ENCODE measurements at places on chromosomes 6 and 20.

DNA sequence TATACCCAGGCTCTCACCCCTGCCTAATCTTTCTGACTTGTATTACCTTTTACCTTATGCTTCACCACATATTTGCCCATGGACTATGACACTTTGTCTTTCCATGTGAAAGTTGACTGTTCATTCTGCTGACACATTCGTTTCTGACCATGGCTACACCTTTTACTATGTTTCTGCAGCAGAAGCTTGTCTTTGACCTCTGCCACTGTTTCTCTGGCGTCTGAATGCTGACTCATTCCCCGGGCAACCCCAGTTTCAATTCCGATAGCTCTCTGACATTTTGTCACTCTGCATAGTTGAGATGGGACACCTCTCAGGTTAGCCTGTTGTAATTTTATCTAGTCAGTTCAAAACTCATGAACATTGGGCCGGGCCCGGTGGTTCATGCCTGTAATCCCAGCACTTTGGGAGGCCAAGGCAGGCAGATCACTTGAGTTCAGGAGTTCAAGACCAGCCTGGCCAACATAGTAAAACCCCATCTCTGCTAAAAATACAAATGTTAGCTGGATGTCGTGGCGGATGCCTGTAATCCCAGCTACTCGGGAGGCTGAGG is 50.7 kb downstream of the SLC26A8 start:
- DNase-seq, result no peak

GRCh38 chr20:31934968-31935764 is 16.7 kb downstream of the PDRG1 start:
- DNase-seq, result no peak

DNA sequence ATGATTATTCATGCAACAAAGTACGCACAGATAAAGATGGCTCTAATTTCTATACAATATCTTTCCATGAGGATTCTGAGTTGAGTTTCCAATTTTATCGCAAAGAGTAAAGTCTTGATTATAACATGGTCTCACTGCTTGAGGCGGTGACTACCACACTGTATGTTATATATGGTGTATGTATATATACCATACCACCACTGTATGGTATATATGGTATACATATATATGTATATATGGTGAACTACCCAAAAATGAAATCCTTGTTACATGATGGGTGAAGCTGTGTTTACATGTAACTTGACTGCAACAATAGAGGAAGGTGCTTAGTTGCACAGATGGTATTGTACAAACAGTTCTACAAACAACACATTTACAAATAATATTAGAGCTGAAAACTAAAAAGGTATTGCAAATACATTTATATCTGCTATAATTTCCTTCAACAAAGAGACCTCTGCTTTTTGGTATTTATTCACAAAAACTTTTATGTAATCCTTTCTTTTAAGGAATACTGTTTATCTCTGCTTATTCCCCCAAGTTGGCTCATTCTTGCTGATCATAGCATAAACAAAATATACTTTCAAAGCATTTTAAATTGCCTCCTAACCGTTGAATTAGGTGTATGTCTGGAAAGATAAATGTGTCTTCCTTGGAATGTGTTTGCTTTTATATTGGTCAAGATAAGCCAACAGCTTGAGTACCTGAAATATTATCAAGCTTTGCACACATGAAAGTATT is 77.7 kb upstream of the TPD52L1 start:
- DNase-seq, result no peak

- no peak for DNase-seq
Measured at GRCh38 chr6:69105288-69105687, 470.2 kb downstream of the ADGRB3 start.

- DNase-seq, result no peak
Measured at GRCh38 chr6:79941489-79942151, 5.7 kb downstream of the ELOVL4 start.

DNA sequence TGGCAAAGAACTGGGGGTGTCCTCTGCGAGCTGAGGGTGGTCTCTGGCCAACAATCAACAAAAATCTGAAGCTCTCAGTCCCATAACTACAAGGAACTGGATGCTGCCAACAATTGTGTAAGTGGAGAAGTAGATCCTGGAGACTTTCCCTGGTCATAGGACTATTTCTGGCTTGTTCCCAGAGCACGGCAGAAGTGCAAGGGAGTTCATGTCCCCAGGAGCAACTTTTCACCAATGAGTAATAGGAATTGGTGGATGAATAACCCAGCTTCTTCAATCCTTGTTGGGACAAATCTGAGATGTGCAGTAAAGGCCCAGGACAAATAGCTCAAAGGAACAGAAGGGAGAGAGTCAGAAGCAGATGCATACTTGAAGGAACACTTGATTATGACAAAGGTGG is 95.5 kb downstream of the QRSL1 start:
- DNase-seq, result no peak

GRCh38 chr20:3130051-3130600 is 29.5 kb downstream of the FASTKD5 start:
- DNase-seq, result no peak

- no peak for DNase-seq
Measured at GRCh38 chr20:23955896-23956295, 32.7 kb downstream of the GGTLC1 start.

GRCh38 chr6:63441266-63441956 is 121.6 kb upstream of the LGSN start:
- DNase-seq, result peak; percentile 41

DNA sequence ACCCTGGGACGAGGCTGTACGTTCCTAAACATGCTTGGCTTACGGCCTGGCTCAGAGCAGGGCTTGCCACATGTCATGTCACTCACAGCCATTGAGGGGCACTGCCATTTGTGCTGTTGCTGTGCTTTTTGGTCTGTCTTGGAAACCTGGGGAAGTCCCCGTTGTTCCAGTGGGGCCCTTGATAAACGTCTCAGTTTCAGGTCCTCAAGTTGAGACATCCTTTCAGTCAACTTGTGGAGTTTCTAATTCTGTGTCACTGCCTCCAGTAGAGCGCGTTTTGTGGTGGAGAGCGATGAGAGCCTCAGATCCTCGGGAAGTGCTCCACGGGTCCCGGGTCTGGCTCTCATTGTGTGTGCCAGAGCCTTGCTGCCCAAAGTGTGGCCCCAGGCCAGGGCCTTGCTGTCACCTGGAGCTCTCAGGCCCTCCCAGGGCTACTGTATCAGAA is 43.0 kb upstream of the CCR6 start:
- DNase-seq, result no peak

GRCh38 chr6:56840467-56841380 is 114.2 kb upstream of the BEND6 start:
- peak; percentile 51 for DNase-seq

DNA sequence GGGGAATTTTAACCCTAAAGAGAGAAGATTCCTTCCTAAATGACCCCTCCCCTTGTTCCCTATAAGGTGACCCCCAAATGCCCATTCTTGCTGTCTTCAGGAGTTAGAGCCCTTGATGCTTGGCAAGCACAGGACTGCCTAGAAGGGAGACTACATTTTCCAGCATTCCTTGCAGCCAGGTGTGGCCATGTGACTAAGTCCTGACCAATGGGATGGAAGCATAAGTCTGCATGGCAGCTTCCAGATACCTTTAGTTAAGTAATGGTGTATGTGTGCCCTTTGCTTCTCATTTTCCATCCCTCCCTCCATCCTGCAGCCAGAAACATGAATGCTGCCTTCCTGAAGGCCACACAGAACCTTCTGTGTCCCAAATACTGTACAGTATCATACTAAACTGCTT is 5.5 kb downstream of the BFSP1 start:
- DNase-seq, result no peak

DNA sequence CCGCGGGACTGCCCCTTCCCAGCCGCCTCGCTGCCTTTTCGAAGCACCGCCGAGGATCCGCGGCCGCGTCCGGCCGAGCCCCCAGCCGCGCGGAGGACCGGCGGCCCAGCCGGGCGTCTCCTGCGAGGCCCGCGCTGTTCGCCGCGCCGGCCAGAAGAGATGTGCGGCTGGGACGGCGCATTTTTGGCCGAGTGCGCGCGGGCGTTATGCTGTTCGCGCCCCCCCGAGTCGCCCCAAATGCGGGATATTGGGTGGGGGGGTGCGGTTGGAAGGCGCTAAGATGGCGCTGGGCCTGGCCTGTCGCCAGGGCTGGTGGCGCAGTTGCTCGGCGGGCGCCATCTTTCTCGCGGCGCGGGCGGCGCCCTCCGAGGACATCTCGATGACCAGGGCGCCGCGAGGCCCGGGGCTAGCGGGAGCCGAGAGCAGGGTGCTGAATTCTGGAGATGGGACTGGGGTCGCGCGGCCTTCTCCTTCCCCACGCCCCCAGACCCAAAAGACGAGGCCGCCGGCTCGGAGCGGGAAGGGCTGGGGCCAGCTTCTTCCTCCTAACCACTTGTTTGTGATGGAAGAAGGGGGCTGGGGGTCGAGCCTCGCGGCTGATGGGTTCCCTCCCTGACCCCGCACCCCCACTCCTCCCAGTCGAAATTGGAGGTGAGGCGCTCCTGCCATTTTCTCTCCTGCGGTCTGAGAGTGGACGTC is 1.5 kb downstream of the BICRAL start:
- peak; percentile 70 for DNase-seq

GRCh38 chr6:68086199-68086598 is 548.9 kb upstream of the ADGRB3 start:
- no peak for DNase-seq

GRCh38 chr20:13788167-13788834 is 3.5 kb downstream of the NDUFAF5 start:
- peak; percentile 50 for DNase-seq

DNA sequence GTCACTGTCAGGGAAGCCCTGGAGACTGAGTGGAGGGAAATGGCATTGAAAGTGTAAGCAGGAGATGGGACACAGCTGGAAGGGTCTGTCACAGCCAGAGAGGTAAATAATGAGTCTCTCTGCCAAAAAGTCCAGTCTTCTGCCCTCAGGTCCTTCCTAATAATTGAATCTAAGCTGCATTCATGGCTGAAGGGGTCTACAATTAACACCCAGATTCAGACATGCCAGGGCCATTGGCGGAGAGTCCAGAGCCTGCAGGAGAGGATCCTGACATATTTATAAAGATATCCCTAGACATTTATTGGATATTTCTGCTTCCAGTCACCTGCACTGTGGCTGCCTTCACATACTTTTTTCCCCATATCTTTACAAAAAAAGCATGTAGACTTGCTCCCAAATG is 89.0 kb downstream of the LRFN2 start:
- no peak for DNase-seq

GRCh38 chr6:447381-448165 is 56.0 kb downstream of the IRF4 start:
- no peak for DNase-seq

DNA sequence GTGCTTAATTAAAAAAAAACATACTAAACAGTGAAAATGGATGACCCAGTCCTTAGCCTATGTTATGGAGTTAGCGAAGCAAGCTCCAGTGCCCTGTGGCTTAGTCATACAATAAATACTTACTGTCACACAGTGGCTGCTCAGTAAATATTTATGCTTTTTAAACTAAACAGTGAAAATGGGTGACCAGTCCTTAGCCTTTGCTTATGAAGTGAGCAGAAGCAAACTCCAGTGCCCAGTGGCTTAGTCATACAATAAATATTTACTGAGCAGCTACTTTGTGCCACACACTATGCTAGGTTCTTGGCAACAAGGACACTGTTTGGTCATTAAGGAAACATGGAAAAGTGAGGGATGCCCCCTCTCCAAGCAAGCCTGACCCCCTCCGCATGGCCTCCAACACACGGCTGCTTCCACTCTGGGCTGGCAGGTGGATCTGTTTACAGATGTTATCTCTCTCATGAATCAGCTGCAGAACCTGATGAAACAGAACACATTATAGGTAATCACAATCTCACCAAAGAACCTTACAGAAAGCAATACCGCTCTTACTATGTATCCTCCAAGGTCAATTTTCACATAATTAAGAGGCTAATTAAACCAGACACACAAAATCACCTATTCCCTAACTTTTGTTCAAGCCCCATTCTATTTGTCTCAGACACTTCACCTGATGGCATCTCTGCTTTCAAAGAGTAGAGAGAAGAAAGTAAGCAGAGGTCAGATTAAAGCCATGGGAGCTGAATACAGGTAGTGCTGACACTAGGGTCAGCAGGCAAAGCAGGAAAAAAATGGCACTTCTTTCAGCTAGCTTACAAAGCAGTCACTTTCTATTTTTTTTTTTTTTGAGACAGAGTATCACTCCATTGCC is 27.3 kb downstream of the CDK5RAP1 start:
- DNase-seq, result peak; percentile 0

DNA sequence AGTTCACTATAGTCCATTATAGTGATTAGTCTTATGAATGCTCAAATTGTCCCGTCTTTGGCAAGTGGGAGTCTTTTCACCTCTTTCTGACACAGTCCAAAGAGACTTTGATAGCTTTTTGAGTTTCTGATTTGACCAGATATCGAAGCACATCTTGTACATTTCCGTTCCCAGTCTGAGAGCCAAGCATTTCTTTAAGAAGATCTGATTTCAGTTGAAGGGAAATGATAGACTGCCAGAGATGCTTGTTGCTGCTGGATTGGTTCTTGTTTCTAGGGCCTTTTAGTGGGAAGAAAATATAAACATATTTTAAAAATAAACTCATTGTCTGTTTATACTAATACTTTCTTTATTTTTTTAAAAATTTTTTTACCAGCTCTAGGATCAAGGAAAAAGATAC is 54.1 kb upstream of the IER3 start:
- no peak for DNase-seq

DNA sequence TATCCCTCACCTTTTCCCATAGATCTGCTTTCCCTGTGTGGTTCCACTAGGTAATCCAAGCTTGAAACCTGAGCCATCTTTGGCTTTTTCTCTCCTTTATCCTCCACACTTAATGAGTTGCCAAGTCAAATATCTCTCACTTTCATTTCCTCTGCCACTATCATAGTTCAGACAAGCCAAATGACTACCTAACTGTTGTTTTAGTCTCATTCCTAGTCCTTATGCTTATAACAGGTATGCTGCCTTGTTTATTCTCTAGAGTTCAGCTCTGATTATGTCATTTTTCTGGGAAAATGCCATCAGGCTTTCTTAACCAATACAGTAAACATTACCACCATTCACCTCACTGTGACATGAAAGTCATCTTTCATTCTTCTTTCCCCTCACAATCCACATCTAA is 6.5 kb downstream of the EFHC1 start:
- no peak for DNase-seq

DNA sequence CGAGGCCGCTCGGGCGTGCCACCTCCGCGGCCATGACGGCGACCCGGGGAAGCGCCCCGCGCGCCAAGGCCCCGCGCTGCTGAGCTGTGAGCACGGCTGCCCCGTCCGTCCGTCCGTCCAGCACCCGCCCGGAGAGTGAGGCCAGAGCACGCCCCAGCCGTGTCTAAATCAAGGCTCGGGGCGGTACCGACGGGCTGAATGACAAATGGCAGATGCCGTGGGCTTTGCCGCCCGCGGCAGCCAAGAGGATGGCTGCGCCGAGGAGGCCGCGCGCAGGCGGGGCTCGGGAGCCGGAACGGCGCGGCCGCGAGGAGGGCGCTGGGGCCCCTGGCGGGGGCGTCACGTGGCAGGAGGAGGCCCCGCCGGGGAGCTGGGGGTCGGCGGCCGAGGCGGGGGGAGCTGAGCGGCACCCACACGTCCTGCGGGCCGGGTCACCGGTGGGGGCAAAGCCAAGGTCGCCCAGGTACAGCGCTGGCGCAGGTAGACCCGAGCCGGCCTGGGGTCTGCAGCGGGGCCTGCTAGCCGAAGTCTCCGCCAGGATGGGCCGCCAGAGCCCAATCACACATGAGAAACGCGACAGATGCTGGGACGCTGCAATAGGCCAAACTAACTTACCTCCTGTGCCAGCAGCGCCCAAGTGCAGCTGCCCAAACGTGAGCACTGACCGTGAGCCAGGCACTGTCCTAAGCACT is at the start of gene PLAGL1:
PLAGL1 (minus strand) TSS at position 140 of the 692 bp plus-strand sequence. CDS start 60,123 bp downstream, outside the sequence.
- no peak for DNase-seq

GRCh38 chr6:26327450-26328264 is 37.3 kb upstream of the BTN3A2 start:
- DNase-seq, result peak; percentile 23

Data from NCI-H2081 (cell line).